ENCODE measurements at places on chromosomes 12 and 14.

DNA sequence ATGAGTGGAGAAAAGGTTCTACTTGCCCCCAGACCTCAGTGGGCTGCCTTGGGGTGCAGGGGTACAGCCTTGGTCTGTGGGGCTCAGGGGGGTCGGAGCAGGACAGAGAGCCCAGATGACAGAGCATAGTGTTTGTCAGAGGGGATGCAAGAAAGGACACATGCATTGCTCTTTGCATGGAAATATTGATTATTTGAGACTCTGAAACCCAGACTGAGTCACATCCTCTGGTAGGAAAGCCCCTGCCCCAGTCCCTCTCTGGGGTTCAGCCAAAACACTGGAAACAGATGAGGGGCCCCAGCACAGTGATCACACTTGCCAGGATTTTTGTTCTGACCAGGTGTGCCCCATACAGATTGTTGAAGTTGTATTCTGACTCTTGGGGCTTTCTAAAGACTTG, 1094.4 kb downstream of the BCL11B start:
- no peak for DNase-seq

- DNase-seq: peak; percentile 42
Observed at GRCh38 chr12:113891167-113891692, 74.9 kb downstream of the RBM19 start.

DNA sequence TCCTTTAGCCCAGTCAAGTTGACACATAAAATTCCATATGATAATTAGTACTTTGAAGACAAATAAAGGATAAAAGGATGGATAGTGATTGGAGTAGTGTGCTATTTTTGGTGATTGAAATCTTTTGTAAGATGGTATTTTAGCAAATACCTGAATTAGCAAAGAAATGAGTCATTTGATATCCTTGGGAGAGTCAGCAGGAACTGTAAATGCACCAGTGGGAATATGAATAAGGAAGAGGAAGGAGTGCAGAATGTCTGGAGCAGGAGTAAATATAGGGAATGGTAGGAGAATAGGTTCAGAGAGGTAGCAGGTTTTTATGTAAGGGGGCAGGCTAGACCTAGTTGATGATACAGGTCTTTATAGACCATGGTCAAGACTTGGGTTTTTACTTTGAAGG, 75.0 kb downstream of the TRMT5 start:
- no peak for DNase-seq

DNA sequence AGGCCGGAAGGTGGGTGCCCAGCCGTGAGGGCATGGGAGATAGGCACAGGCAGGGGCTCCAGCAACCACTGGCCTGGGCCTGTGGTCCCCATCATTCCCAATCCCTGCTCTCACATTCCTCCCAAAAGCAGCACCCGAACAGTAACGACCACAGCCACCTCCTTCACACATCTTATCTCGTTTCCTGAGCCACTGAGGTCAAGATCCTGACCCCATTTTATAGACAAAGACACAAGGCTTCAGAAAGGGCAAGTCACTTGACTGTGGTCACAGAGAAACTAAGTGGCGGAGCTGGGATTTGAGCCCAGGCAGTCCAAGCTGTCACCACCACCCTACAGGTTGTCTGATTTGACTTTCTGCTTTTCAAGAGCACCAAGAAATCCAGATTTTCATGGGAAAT, 38.9 kb downstream of the DTX1 start:
- DNase-seq: no peak

- no peak for DNase-seq
Observed at GRCh38 chr14:28742171-28742846, 24.3 kb upstream of the FOXG1 start.

DNA sequence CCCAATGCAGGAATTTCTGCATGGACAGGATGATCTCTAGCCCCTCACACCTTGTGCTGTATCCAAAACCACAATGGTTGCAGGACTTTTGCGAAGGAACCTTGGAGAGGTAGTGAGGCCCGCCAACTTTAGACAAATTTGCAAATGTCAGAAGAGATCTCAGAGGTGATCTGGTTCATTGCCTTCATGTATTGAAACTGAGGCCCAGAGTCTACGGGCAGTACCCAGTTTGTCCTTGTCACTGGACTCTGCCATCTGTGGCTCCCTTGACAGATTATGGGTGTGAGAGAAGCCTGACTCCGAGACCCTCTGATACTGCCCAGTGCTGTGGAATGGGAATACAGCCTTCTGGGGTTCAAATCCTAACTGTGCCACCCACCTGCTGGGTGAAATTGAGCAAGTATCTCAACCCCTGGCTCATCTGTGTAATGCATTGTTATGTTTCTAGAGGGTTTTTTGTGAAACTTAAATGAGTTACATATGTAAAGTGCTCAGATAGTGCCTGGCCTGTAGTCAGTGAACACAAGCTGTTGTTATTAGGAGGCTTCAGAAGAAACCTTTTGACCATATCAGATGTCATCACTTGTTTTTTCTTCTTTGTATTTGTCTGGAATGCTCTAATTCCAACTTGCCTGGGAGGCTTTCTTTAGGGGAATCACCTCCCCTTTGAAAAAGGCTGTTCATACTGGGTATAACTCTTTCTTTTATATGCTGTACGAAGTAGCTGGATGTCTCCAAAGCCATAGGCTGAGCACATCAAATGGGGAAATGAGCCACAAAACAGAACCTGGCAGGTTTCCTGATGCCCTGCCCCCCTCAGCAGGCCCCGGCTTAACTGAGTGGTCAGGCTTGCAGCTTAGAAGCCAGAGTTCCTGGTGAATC, 71.4 kb upstream of the SRSF5 start:
- DNase-seq: peak; percentile 60

DNA sequence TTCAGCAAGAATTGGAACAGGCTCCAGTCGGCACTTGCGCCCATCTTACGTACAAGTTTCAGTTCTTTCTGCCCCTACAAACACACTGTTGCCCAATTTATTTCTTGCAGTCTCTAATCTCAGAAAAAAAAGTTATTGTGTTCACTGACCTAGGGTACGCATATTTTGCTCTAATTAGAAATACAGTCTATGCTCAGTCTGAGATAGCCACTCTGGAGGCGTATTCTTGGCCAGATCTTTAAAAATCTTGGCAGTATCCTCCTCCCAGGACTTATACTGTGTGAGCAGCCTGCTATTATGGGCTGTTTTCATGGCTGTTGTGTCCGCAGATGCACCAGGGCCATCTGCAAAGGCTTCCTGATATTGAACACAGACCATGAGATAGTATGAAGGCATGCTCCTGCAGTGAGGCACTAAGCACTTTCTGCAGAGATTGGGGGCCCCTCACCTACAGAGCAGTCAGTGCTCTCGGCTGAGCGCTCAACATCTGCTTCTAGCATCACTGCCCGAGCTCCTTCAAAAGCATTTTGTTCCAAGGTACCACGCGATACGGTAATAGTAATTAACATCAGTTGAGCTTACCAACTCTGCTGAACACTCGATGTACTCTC, 57.9 kb downstream of the PPM1H start:
- DNase-seq: no peak

DNA sequence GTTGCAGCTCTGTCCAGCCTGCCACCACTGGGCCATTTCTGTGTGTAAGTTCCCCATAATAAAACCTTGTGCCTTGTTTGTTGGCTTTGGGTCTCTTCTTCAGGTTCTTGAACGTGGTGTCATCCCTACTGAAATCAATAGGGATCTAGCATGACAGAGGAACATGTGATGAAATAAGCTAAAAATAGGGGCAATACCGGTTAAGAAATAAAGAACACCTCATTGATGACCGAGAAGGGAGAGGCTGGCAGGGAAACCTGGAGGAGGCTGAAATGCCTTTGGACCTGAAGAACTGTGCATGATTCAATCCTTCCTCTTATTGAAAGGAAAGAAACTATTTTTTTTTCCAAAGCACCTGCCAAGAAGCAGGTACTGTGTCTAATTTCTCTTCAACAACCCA, 172.3 kb downstream of the PPM1H start:
- no peak for DNase-seq

DNA sequence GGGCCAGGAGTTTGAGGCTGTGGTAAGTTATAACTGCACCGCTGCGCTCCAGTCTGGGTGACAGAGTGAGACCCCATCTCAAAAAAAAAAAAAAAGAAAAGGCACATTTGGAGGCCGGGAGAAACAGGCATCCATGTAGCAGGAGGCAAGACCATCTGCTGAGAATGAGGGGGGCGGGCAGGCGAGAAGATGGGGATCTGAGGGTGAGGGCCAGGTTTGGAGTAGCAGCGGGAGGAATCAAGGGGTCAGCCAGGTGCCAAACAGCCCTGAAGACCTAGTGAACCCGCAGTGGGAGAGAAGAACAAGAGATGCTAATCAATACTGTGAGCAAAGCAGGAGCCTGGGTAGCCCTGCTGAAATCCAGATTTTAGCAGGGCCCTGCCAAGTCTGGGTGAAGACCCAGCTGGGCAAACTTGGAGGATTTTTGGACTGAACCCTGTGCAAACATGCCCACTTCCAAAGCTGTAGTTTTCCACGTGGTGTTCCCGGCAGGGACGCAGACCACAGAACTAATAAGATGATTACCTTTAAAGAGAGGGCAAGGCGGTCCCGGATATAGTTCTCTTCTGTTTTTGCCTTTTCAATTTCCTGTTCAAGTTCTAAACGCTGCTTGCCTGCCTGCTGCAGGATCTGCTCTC, 61.0 kb downstream of the NIN start:
- DNase-seq: no peak

Data from brain pericyte (primary cell).